ENCODE measurements at places on chromosomes 16 and 17.
A peak's percentile ranks its signal among the peaks of the same experiment; 100 is the strongest.

DNA sequence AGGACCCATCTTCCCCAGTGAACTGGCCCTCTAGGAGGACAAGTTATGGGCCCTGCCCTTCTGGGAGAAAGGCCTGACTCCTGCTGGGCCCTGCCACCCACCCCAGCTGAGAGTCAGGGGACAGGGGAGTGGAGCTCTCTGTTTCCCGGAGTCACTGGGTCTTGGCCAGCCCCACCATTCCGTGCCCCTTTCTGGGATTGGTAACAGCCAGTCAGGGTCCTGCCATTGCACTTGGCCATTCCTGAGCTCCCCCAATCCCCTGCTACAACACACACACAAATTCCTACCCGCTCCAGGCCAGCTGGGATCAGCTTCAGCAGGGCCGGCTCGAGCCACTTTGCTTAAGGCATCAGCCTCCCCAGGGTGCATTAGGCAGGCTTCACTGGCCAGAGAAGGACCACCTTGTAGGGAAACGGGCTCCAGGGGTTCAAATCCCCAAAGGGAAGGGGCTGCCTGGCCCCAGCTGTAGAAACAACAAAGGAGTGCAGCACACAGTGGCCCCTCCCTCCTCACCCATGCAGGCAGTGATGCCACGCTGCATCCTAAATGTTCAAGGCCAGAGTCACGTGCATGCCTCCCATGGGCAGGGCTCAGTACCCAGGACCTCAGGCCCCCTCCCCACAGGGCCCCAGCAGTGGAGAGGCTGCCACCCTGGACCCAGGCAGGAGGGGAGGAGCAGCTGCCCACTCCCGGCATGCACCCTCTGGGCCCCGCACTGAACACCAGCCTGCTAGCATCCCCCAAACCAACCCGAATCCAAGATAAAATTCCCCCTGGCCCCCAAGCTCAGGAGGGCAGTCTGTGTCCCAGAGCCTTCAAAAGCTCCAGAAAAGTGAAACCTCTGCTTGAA lies 37.7 kb downstream of the C16orf78 start:
- no peak for DNase-seq

DNA sequence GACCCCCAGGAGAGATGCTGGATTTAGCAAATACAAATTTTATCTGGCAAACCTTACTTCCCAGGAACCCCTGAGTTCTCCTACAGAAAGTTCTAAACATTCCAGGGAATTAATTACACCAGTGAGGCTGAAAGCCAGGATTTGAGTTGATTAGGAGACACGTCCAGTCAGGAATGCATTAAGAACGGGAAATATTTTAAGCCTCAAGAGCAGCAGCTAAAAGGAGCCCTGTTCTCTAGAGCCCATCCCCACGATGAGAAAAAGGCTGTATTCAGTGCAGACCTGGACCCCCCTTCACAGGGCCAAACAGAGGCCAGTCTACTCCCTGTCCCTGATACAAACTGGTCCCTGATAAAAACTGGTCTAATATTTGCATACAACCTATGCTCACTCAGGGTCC lies 55.0 kb downstream of the VAT1L start:
- no peak for DNase-seq

- DNase-seq, result no peak
These were observed 6.7 kb upstream of the HEATR3 start for GRCh38 chr16:50059111-50059510.

DNA sequence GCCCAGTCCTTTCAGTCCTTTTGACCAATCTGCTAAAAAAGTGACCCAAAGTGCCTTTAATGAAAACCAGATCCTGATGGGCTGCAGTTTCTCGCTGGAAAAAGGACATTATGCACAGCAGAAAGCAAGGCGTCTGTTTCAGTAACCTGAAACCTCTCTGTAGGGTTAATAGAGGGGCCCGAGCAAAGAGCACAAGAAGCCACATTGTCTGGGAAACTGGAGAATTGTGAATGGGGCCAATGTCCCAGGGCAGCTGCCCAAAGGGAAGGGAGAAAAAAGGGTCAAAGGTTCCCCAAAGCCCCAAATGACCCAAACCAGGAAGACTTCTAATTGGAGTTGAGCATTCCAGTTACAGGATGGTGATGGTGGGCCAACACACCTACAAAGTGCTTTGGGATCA lies 3.0 kb downstream of the OTOA start:
- DNase-seq, result no peak

DNA sequence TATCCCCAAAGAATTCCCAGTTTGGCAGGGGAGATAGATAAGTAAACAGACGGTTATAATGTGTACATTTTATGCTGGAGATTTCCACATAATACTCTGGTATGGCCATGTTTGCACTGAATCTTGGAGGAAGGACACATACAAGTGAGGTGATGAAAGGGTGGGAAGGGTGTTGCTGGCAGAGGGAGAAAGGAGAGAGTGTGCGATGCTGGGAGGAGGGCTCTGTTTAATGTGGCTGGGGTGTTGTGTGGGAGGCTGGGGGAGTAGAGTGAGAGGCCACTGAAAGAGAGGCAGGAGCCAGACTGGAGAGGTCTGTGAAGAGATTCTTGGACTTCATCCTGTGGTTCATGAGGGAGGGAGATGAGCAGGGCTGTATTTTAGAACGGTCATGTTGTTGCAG lies 87.6 kb downstream of the SPACA3 start:
- DNase-seq, result no peak

- no peak for DNase-seq
These were observed 15.3 kb downstream of the SGSH start for GRCh38 chr17:80204626-80205468.

DNA sequence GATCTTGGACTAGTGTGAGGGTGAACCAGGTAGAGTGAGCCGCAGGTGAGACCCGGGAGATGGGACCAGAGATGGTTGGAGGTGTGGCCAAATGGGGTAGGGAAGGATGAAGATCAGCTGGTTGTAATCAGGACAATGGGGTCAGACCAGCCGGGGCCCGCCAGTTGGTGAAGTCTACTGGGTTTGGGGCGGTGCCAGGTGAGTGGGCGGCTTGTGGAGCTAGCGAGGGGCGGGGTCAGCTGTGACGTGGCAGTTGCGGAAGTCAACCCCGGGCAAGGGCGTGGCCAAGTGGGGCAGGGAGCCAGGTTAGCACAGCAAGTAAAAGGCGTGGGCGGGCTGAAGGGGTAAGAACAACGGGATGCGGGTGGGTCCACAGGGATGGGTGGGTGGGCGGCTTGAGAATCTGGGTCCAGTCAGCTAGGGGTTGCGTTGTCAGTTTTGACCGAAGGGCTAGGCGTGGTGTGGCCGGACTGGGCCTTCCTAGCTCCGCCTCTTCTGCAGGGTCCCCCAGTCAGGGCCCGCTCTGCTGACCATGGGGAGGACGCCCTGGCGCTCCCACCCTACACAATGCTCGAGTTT lies 25.5 kb upstream of the ALKBH5 start:
- no peak for DNase-seq

DNA sequence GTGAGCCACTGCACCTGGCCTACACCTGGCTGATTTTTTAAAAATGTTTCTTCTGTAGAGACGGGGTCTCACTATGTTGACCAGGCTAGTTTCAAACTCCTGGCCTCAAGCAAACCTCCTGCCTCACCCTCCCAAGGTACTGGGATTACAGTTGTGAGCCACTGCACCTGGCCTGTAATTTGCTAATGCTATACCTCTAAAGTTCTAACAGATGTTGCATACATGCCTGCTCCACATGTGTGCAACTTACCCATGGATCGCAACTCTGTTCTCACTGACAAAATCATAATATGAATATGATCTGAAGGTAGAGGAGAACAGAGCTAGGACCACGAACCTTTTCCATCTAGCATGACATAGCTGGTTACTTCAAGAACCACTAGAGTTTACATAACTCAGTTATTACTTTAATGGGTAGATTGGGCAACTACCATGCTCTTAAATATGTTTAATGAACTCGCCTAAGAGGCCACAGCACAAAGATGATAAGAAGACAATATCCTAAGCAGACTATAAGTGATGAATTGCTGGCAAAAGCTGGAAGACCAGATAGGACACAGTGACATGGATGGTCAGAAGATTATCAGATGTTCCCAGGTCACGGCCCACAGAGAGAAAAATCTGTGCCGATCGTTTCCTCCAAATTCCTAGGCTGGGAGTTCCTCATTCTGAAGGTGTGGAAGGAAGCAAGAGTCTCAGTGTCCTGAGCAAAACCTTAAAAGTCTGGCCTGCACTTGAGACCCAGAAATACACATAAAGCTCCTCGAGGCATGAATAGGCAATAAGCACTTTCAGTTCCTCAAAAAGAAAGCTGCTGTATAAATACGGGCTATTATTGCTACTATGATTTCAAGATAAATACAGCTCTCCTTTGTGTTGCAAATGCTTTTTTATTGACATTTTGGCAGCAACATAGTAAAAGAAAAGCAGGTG lies 53.6 kb upstream of the ICAM2 start:
- no peak for DNase-seq

DNA sequence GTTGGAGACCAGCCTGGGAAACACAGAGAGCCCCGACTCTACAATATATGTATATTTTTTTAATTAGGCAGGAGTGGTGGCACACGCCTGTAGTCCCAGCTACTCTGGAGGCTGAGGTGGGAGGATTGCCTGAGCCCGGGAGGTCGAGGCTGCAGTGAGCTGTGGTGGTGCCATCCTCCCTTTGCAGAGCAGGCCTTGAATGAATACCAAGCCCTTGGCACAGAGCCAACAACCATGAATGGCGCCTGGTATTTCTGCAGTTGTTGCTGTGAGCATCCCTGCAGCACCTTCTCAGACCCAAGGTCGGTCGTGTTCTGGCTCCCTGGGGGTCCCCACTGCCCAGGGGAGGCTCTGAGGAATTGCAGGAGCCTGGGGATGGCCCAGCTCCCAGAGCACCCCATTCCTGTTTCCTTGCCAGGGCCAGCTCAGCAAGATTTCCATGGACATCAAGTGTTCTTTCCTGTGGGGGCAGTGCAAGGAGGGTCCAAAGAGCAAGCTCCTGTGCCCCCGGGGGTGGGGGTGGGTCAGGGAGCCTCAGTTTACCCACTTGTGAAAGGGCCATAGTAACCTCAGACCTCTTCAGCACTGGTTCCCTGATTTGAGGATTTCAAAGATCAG lies 25.6 kb upstream of the RMI2 start:
- DNase-seq, result no peak

DNA sequence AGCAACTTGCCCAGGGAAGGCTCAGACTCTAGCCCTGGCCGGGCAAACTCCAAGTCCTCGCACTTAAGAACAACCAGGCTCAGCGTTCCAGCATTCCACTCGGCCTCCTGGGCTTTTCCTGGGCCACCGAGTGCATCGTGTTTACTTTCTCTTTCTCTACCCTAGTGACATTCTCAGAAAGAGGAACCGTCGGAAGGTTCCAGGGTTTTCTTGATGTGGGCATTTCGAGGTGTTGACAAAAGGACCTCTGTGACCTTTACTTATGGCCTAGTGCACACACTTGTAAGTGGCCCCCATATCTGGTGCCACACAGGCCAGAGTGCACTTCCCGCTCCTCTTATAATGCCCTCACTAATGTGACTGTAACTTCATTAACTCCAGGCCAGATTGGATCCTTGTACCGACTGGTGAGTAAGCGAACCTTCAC lies 3.1 kb upstream of the BANP start:
- DNase-seq, result no peak

- DNase-seq, result no peak
These were observed 509.6 kb upstream of the EEF2KMT start for GRCh38 chr16:5607169-5607568.

DNA sequence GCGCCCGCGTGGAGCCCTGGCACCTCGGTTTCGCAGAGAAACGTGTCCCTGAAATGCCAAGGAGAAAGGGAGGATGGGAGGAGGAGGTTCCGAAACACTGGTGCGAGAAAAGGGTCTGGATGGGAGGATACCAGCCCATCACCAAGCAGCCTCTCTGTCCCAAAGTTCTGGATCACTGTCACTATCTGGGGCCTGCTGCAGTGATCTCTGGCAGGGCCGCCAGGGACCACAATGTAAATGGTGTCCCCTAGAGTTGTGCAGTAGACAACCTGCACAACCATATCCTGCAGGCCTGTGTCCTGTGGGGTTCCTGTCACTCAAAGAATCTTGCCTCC lies 229.3 kb downstream of the C16orf78 start:
- peak; percentile 83 for DNase-seq

DNA sequence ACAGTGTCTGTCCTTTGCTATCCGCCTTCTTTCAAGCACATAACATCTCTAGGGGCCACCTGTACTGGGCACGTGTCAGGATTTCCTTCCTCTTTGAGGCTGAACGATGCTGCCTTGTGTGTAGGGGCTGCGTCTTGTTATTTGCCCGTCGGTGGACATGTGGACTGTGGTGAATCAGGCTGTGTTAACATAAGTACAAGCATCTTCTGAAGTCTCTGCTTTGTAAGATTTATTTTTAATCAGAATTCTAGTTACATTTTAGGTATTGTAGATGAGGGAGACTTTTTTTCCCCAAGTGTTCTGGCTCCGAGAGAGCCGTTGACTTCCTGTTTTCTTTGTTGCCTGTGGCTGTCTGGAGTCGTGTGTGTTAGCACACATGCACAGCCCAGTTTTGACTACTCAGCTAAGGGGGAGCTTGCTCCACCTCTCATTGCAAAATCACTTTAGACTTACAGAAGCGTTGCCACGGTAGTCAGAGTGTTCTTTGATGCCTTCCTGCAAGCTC lies 26.1 kb downstream of the SPG7 start:
- no peak for DNase-seq

DNA sequence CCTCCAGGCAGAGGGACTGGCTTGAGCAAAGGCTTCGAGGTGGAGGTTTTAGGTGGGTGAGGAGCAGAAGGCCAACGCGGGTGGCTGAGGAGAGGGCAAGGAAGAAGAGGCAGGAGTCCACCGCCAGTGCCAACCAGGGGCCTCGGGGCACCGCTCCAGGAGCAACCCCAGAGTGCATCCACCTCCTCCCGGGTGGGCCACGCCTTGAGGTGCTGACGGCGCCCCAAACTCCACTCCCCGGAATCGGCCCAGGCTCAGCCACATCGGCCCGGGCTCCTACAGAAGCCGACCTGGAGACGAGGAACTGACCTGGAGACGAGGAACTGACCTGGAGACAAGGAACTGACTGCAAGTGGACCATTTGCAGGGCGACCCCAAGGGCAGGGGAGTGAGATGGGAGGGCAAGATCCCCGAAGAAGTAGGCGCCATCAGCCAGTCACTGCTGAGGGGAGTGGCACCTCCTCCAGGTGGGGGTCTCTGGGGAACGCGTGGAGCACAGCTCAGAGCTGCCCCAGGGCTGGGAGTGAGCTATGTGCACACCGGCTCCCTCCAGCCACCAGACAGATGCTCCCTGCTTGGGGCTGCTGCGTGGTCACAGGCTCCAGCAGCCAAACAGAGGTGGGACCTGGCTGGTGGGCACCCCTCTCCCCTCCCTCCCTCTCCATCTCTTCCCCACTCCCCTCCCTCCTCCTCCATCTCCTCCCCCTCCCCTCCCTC lies 29.2 kb upstream of the CBFA2T3 start:
- no peak for DNase-seq

GRCh38 chr16:73616166-73616753 lies 568.3 kb upstream of the ZFHX3 start:
- DNase-seq, result no peak

DNA sequence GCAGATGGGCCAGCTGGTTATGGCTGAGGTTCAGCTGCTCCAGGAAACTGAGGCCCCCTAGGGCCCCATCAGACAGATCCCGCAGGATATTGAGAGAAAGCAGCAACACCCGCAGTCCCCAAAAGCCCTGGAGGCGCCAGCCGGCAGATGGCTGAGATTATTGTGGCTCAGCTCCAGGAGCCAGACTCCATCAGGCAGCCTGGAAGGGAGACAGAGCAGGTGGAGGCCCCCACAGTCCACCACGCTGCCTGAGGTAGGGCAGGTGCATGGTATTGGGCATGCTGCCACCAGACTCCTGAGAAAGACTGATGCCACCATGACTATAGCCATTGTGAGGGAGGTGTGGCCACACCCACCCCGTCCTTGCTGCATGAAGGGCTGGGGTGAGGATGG lies 9.5 kb upstream of the TMEM101 start:
- no peak for DNase-seq

GRCh38 chr16:75143941-75144340 lies 4.4 kb upstream of the ZFP1 start:
- DNase-seq, result no peak
